ENCODE measurements at places on chromosomes 7 and 10.

- no peak for DNase-seq
Observed at GRCh38 chr10:97729014-97729413, 7.9 kb upstream of the ZFYVE27 start.

- no peak for DNase-seq
Observed at GRCh38 chr7:55156919-55157763, 138.3 kb downstream of the EGFR start.

- no peak for DNase-seq
Observed at GRCh38 chr7:23469150-23469960, 936 bp downstream of the IGF2BP3 start.

GRCh38 chr10:100969187-100970075 is at the start of gene SEMA4G:
TSS of gene SEMA4G (plus strand) at chr10:100969504. CDS start at chr10:100972913, 3,409 bp downstream.
- no peak for DNase-seq

DNA sequence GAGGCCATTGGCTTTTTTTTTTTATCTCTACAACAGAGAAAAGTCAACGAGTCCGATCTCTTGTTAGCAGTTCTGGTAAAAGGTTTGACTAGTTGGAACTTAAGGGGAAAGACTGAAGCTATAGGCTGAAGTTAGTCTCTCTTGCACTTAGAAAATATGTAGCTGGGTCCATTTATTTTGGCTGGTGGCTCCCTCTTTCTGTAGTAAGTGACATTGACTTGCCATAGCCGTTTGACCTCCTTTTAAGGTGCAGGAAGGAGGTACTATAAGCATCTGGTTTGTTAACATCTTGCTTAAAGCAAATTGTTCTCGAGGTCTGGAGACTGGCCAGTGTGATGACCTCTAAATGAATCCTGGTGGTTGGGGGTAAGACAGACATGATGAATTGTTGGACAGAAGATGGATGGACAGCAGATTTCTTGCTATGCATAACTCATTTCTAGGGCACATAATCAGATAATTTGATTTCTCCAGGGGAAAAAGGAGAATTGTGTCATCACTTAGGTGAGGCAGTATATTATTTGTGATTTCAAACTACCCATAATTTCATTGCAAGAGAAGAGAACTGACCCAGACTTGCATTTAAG is 356.3 kb upstream of the GALNT17 start:
- no peak for DNase-seq

DNA sequence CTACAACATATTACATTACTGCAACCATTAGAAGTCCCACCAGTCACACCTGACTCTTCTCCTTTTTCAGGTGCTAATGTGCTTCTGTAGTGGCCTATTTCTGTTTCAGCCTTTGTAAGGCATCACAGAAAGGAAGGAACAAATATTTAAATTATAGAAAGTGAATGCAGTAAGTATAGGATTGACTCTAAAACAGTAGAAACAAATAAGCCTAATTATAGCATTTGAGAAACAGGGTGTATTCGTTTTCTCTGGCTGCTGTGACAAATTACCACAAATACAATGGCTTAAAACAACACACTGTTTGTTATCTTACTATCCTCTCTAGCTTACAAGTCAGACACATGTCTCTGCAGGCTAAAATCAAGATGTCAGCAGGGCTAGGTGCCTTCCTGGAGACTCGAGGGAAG is 69.4 kb downstream of the CCSER2 start:
- DNase-seq, result peak; percentile 70

- DNase-seq, result no peak
Observed at GRCh38 chr10:82335831-82336230, 460.8 kb downstream of the NRG3 start.

DNA sequence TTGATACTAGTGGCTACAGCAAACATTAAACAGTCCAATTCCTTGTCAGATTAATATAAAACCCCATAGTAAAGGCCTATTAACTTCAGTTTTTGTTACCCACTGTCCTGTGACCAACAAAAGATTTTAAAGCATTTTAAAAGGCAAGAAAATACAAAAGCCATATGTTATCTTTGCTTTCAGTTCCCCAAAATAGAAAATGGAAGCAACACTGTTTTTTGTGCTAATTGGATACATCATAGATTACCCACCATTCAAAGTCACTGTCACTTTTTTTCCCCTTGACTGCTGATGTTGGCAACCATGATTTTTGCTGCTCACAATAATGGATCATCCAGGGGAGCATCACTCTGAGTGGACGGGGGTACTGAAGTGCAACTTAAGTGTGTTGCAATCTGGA is 52.4 kb upstream of the TMEM140 start:
- no peak for DNase-seq

- no peak for DNase-seq
Observed at GRCh38 chr7:130079846-130080394, 9.6 kb downstream of the KLHDC10 start.

GRCh38 chr10:35453855-35454532 is 117.7 kb downstream of the CCNY start:
- no peak for DNase-seq

DNA sequence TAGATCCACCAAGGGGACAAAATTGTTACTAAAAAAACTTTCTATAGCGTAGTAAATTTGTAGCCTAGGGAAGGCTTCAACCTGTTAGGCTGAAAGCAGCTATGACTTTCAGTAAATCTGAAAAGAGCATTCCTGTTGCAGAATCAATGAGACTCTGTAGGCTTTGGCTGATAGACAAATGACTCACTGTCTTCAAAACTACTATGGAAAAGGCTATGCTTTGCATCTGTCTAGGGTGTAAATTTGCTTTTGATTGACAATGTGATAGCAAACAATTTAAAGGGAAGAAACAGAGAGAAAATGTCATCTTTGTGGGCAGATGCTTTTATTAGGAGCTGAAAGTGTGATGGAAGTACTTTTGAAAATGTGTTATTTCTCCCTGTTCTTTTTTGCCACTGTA is 60.6 kb downstream of the ARL5B start:
- DNase-seq, result no peak
